Subcutaneous preadipocyte (primary cell): ENCODE measurements at places on chromosomes 13 and 19. TPM values are rescaled to one million over a fixed set of nuclear protein-coding genes. Genes with fewer than 3 reads are reported as not detected.

The TOMM40 gene
- 63.2 and 98.5 TPM in 2 replicates for total RNA-seq

The ASF1B gene
- 14.3 and 17.6 TPM in 2 replicates for total RNA-seq

The PPM1N gene
- 1.5 and 2.5 TPM in 2 replicates for total RNA-seq

The DCT gene
- total RNA-seq: 0.37 TPM in 1 of 2 replicates, not detected in the other

The TMEM238 gene
- not detected in 2 replicates for total RNA-seq
